AG10803 (cell line): ENCODE measurements at places on chromosomes 12 and 14.

- no peak for DNase-seq
Observed at GRCh38 chr12:70823182-70823976, 97.2 kb downstream of the PTPRR start.

DNA sequence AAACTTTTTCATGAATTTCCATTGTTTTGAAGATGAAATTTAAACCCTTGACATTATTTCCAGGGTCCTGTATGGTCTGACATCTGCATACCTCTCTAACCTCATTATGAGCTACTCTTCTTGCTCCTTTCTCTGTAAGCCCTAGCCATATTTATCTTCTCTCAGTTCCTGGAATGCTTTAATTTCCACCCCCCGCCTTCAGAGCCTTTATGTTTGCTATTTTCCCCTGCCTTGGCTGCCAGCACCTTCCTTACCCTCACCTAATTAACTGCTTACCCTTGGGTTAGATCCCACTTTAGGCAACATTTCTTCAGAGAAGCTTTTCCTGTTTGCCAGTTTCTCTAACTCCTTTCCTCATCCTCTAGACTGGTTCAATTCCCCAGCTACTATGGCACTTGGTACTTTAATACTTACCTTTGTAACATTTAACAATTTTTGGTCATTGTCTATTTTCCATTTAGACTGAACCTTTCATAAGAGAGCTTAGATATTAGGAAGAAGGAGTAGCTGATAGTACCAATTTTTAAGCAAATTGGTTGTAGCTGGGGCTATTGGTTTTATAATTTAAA, 6.0 kb downstream of the STYX start:
- no peak for DNase-seq

GRCh38 chr12:74689929-74690328, 152.3 kb downstream of the ATXN7L3B start:
- DNase-seq, result no peak

DNA sequence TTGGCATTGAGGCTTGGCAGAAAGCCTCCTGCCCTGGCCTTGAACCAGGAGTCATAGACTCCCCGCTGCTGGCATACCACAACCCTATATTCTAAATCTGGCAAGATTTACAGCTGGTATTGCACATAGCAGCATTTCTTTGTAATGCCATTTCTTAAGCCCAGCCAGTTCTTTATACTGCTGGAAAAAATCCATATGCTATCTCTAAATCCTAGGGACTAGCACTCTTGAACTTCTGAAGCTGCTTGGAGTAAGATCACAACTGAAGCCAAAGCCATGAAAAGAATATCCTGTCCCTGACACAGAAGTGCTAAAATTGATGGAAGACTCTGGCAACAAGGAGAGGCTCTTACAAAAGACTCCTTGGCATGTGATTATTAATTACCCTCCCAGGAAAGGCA, 89.3 kb downstream of the KCNC2 start:
- DNase-seq, result peak; percentile 3

DNA sequence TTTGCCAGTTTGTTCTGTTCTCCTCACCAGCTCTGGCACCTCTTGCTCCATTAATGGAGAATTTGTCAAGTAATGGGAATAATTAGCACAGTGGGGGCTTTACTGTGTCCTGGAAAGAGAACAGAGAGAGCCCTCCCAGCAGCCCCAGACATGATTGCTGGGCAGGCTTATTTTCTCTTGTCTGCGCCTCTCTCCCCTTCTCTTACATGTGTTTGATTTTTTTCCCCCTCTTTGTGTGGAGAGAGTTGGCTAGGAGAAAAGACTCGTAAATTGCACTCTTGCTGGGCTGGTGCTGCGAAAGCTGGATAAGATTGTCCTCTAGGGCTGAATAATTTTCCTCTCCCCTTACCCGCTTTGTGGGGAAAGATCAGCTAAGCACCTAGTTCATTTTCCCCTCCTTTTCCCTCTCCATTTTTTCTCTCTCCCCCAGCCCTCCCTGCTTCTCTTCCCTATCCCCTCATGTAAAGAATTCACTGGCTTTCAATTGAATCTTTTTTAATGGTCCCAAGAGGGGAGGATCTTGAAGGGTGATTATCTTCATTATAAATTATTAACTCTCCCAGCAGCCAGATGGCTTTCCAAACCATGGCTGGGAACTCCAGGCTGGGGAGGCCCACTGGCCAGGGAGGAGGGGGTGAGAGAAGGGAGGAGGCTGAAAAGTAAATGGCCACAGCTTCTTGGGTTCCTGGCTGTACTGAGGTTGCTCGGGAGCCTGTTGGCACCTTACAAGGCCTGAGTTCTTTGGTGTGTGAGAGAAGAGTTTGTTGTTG, 62.2 kb downstream of the NRXN3 start:
- no peak for DNase-seq

GRCh38 chr12:169528-170370, 44.2 kb downstream of the SLC6A12 start:
- no peak for DNase-seq

- peak; percentile 29 for DNase-seq
Observed at GRCh38 chr12:726281-727140, 25.9 kb upstream of the WNK1 start.

DNA sequence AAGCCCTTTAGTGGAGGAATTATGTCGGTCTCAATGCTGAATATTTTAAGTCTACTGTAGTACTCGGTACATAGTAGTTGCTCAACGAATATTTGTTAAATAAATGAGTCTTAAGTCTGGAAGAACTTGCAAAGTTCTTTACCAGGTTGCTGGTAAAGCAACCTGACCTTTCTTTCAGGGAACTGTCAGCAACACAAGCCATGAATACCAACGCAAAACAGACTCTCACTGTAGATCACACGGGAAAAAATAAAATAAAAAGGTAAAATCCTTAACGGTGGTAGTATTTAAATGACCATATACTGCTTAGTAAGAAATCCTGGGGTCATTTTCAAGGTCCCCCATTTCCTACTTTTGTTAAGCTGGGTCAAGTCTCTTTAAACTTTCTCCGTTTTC, 447 bp upstream of the NUBPL start:
- DNase-seq, result no peak

- no peak for DNase-seq
Observed at GRCh38 chr12:110669193-110669502, 19.8 kb downstream of the HVCN1 start.

DNA sequence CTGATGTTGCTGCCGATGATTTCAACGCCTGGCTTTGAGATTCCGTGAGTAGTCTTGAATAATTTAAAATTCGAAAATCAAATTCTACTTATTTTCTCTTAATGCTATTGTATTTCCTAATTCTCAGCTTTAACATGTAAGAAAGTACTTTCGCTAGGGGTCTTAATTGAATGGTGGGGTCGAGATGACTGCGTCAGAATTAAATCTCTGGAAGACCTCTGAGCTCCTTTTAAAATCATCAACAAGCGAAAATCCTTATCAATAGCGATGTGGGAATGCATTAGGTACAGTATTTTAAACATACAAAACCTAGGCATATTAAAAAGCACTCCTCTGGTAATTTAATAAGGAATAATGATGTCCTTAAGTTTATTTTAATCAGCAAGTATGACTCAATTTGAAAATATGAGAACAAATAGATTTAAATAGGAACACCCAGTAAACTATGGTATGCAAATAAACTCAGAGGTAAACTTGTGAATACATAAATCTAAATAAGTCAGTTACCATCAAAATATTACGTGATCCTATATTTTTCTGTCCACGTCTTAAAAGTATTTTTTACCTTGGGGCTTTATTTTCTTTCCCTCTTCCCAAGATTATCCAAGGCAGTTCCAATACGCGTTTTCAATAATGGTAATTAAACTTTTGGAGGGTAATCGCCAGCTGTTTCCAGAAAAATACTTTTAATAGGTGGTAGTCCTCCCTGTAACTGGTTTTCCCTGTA, 1.4 kb downstream of the FOXA1 start:
- no peak for DNase-seq

- DNase-seq, result peak; percentile 67
Observed at GRCh38 chr12:57086493-57087009, 2.4 kb upstream of the NAB2 start.

GRCh38 chr12:7460375-7461259, 16.7 kb upstream of the CD163L1 start:
- DNase-seq, result peak; percentile 44

- peak; percentile 18 for DNase-seq
Observed at GRCh38 chr14:36773136-36773540, 111.5 kb downstream of the PAX9 start.

GRCh38 chr12:5715021-5715420, 230.0 kb downstream of the ANO2 start:
- no peak for DNase-seq

GRCh38 chr12:45989287-45989686, 1.1 kb downstream of the SCAF11 start:
- no peak for DNase-seq

- DNase-seq, result no peak
Observed at GRCh38 chr14:74545386-74545785, 51.8 kb downstream of the ISCA2 start.

GRCh38 chr12:69196302-69197288, 42.8 kb upstream of the CPSF6 start:
- DNase-seq, result peak; percentile 12

DNA sequence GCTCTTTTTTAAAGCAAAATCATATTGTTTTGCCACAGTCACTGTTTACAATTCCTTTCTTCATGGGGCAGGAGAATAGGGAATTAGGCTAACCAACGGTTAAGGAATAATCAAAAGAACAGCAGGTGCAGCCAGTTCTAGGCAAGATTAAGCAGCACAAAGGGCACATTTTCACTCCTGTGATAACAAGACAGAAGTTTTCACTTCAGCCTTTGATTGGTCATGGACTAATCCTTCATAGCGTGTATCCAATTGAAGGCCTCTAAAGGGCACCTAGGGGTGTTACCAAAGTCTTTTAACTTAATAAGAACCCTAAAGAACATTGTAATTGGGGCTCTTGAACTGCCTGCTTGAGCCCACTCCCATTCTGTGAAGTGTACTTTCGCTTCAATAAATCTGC, 206.9 kb upstream of the AMIGO2 start:
- DNase-seq, result no peak

GRCh38 chr14:68651652-68652432, 141.0 kb downstream of the ZFP36L1 start:
- peak; percentile 79 for DNase-seq

- no peak for DNase-seq
Observed at GRCh38 chr12:63042646-63043045, 107.7 kb upstream of the PPM1H start.

- no peak for DNase-seq
Observed at GRCh38 chr12:66050610-66051009, 79.9 kb downstream of the LLPH start.

- no peak for DNase-seq
Observed at GRCh38 chr12:97267594-97268202, 194.9 kb upstream of the RMST start.

DNA sequence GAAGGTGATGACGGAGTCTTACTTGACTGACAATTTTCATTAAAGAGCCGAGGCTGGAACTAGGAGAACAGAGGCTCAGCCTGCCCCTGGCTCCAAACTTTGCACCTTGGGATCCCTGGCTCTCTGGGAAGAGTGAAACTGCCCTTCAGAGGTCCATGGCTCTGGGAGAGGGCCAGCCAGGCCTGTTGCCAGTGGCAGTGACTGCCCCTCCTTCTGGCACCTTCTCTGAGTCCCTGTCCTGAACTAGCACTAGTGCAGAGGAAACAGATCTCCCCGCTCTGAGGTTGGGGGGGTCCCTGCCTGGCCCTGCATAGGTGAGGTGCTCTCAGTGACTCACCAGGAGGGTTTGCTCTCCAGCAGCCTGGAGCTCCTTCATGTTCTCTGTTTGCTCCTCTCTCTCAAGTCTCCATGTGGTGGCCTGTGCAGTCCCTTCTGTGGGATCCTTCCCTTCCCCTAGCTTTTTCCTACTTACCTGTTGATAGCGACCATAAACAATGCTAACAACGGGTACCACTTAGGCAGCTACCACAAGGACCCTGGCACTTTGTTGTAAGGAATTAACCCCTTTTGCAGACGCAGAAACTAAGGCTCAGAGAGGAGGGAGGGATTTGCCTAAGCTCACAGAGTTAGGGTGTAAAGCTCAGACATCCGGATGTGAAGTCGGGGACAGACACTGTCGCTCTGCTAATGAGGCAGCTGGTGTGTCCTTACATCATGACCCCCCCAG, 22.4 kb downstream of the FAM222A start:
- no peak for DNase-seq

GRCh38 chr12:1474574-1475153, 119.7 kb downstream of the FBXL14 start:
- DNase-seq, result peak; percentile 86

DNA sequence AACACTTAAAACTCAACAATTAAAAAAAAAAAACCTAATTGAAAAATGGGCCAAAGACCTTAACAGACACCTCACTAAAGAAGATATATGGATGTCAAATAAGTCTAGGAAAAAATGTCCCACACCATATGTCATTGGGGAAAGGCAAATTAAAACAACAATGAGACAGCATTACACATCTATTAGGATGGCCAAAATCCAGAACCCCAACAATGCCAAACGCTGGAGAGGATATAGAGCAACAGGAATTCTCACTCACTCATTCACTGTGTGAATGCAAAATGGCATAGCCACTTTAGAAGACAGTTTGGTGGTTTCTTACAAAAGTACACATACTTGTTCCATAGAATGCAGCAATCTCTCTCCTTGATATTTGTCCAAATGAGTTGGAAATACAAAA, 173.7 kb downstream of the SLC25A21 start:
- DNase-seq, result no peak

DNA sequence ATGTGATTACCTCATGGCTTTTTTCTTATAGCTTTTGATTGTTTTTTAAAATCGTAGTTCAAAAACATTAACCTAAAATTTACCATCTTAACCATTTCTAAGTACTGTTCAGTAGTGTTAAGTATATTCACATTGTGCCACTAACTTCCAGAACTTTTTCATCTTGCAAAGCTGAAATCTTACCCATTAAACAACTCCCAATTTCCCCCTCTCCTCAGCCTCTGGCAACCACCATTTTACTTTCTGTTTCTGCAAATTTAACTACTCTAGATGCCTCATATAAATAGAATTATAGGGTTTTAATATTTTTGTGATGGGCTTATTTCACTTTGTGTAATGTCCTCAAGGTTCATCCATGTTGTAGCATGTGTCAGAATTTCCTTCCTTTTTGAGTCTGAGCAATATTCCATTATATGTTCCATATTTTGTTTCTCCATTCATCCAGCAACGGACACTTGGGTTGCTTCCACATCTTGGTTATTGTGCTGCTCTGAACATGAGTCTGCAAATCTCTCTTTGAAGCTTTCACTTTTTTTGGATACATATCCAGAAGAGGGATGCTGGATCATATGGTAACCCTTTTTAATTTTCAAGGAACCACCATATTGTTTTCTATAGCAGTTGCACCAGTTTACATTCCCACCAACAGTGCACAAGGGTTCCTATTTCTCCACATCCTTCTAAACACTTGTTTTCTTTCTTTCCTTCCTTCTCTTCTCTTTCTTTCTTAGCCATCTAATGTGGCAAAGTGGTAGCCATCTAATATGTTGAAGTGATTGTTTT, 5.0 kb downstream of the HIF1A start:
- no peak for DNase-seq
